ENCODE measurements at places on chromosomes 6 and 20.

- DNase-seq: no peak
Observed at GRCh38 chr20:31838646-31839292, 6.6 kb downstream of the FOXS1 start.

GRCh38 chr20:18404172-18404571, 62.7 kb downstream of the DZANK1 start:
- DNase-seq: no peak

- DNase-seq: no peak
Observed at GRCh38 chr6:111562246-111562645, 43.4 kb downstream of the TRAF3IP2 start.

DNA sequence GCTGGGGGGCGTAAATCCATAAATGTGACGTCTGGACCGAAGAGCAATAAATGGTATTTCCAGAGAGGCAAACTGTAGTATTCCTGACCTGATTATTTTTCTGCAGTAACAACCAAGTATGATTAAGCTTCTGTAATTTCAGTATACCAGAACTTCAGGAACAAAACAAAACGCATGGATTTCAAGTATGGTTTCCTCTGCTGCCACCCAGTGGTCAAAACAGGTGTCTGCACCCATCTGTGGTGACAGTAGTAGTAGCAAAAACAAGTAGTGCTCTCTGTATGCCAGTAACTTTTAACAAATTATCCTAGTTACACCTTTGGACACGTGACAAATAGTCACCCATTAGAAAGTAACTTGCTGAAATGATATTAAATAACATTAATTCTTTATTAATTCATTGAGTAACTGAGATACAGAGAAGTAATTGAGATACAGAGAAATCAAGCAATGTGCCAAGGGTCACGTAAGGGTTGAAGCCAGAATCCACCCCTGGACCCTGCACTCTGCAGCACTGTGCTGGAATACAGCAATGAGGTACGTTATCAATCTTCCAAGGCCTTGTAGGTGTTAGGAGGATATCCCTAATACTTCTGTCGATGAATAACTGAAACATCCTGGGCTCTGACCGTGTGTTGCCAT, 7.9 kb downstream of the CALHM4 start:
- peak; percentile 39 for DNase-seq

DNA sequence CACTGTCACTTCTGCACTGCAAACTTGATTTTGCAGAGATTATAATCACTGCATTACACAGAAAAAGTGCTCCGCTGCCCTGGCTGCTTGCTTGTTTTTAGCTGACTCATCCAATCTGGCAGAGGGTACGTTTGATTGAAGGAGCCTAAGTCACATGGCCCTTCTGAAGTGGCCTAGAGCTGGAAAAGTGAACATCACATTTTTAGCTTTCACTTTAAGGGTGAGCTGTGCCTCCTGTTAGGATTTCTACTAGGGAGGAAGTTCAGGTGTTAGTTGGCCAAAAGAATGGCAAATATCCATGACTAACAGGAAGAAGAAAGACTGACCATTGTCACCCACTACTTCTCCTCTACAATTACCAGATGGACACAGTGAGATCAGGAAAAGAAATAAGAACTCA, 889.1 kb upstream of the MAP3K7 start:
- no peak for DNase-seq

- no peak for DNase-seq
Observed at GRCh38 chr6:99613409-99613704, 6.7 kb downstream of the PRDM13 start.

DNA sequence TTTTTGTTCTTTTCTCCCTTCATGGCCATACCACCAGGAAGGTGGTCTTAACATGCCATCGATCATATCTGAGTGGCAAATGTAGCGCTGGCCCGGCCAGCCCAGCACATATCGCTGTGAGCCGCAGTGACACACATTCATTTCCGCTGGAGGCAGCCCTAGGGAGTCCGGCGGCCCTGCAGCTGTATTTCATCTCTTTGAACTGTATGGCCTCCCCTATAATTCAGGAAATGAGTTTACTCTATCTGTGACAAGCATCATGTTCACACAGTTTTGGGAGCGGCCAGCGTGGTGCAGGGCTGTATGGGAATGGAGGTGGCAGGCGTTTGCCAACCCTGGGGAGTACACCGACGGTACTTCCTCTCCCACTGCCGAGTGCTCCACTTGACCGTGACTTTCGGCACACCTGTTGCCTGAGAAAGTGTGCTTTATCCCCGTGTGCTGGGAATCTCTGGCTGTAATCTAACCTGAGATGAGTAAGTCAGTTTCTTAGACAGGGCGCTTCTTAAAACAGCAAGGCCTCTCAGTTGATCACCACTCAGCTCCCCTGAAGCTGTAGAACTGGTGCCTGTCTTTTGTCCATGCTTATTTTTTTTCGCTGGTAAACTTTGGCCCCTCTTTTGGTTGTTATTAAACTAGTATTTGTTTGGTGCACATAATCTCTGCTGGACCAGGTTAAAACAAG, 257.1 kb upstream of the TAB2 start:
- peak; percentile 16 for DNase-seq

- DNase-seq: no peak
Observed at GRCh38 chr6:1070085-1070521, 241.8 kb upstream of the FOXQ1 start.

- DNase-seq: no peak
Observed at GRCh38 chr20:33019465-33020277, 11.8 kb upstream of the BPIFB6 start.

DNA sequence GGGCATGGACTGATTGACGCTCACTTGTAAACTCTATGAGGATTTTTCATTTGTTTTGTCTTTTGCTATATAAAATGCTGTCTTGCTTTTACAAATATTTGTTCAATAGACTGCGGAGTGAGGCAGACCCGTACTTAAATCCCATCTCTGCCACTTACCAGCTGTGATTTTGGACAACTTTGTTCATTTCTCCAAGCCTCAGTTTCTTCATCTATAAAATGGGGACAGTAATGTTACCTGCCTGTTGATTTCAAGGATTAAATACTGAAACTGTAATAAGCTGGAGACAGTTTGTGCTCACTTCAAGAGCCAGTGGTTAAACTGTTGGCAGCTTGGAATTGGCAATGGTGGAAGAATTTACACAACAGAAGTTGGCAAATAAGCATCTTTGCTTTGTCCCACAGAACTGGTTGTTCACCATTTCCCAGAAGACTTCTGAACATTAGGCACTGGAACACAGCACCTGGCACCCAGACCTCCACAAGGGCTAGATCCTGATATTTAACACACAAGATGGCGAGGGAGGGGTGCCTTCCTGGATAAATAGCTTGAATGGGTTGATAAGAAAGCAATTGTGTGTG, 479.2 kb downstream of the QKI start:
- no peak for DNase-seq

GRCh38 chr6:25899123-25899522, 25.1 kb upstream of the SLC17A3 start:
- no peak for DNase-seq

- DNase-seq: no peak
Observed at GRCh38 chr6:20441921-20442320, 40.2 kb downstream of the E2F3 start.

Measured in stimulated activated CD8-positive, alpha-beta memory T cell treated with anti-CD3 and anti-CD28 coated beads, Interleukin-2, amount 100 ng/mL, for 1 hour (primary cell).